NCI-H1048 (cell line): ENCODE measurements at places on chromosomes 11 and 22.
A peak's percentile ranks its signal among the peaks of the same experiment; 100 is the strongest.

- no peak for DNase-seq
Observed at GRCh38 chr11:115792903-115793302, 288.7 kb upstream of the CADM1 start.

DNA sequence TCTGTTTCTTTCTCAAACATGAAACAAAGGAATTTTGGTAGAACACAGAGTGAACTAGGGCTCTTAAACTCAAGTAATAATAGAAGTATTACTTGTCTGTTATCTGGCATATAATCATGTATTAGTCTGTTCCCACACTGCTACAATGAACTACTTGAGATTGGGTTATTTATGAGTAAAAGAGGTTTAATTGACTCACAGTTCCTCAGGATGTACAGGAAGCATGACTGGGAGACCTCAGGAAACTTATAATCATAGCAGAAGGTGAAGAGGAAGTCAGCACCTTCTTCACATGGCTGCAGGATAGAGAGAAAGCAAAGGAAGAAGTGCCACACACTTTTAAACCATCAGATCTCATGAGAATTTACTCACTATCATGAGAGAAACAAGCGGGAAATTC lies 273.4 kb downstream of the ETS1 start:
- no peak for DNase-seq

GRCh38 chr11:2533587-2534133 lies 88.9 kb downstream of the KCNQ1 start:
- DNase-seq, result no peak

GRCh38 chr11:61551634-61552033 lies 29.2 kb downstream of the SYT7 start:
- DNase-seq, result no peak

GRCh38 chr11:75594211-75594610 lies 32.2 kb downstream of the SERPINH1 start:
- DNase-seq, result no peak

DNA sequence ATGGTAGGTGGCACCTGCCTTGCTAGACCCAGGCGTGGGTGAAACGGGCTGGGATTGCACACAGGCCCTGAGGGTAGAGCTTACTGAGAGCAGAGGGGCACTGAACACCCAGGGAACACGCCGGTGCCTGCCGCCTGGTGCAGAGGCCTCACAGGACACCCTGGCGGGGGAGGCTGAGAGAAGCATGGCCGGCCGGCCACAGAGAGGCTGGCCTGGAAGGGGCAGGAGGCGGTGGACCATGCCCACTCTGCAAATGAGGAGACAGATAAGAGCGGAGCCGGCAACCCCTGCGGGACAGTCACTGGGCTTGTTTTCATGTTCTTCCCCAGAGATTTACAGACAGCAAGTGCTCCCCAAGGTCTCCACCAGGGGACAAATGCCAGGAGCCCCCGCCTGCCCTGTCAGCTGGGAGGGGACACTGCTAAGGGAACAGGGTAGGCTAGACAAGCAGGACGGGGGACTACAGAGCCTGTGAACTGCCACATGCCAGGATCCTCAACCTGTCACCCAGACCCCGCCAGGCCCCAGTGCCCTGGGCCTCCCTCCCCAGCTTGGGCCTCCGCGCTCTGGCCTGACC lies 38.5 kb upstream of the TCF20 start:
- no peak for DNase-seq

GRCh38 chr11:112298535-112298934 lies 37.9 kb upstream of the PLET1 start:
- no peak for DNase-seq

GRCh38 chr11:69358398-69359020 lies 64.6 kb downstream of the MYEOV start:
- DNase-seq, result no peak

DNA sequence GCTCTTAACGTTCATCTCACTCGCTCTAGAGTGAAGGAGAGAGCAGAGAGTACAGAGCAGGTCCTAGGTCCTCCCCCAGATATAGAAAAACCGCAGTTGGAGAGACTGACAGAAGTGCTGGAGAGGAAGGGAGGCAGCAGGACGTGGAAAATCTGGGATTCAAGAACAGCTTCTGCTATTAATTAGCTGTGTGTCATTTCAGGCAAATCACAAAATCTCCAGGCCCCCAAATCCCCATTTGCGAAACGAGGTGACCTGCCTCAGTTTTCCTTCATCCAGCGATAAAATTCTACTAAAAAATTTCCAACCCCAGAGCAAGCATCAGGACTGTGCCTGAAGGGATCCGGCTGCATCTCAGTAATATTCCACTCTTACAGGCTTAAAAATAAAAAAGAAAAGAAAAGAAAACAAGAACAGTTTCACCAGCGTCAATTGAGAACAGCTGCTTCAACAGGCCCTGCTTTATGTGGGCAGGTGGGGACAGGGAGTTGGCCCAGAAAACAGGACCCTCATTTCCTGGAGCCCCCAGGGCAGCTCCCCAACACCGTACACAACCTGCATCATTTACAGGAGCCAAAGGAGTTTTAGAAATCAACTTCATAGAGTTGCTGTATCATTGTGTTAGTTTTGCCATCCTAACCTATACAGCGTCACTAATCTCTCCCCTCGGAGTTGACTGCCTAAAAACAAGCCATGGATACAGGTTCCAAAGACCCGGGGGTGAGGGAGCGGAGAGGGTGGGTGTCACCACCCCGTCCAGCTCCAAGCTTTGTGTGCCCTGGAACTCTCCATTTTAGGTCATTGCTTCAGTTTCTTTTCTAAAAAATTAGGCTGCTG lies 2.3 kb upstream of the MALAT1 start:
- no peak for DNase-seq

GRCh38 chr11:73781303-73781702 lies 6.4 kb upstream of the MRPL48 start:
- no peak for DNase-seq

DNA sequence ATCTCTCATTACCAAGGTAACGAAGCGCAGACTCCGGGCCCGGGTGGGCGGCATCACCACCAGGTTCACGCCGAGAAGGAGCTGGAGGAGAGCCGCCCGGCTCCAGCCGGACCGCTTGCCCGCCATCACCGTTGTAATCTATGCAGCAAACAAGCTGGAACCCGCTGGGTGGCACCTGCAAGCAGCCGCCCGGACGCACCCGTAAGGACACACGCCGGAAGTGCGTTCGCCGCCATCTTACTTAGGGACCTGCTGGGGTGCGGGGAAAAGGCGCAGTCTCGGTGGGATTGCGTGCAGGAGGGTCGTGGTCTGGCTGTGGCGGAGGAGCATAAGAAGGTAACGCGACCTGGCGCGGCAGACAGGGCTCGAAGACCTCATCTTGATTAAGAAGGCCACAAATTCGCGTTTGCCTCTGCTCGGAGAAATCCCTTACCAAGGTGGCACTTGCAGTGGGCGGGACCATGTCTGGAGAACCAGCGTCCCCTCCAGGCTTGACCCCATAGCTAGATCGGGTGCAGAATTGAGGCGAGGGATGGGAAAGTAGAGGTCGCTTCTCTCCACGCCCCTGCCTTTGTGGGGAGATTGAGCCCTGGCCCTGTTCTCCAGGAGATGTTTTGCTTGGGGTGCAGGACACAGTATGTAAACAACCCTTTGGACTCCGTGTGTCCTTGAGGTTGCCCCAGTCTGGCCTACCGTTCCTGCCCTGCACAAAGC lies at the start of gene ACP2:
Gene ACP2 (minus strand): TSS at position 151 of the 714 bp plus-strand sequence. CDS start 25 bp downstream, at position 126.
- peak; percentile 48 for DNase-seq

DNA sequence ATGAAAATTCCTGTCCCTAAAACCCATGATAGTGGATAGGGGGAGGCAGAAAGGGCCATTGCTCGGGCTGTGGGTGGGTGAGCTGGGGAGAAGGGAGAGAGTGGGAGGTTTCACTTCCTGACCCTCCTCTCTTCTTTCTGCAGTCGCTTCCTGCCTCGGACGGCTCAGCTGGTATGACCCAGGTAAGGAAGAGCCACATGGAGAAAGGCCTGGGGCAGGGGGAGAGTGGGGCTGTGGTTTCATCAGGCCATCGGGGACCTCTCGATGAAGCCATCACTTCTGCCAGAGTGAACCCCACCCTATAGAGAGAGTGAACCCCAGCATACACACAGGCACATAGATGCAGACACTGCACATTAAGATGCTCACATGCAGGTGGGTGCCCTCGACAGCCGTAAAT lies 12.6 kb downstream of the CD5 start:
- no peak for DNase-seq

GRCh38 chr11:8650401-8650990 lies 32.0 kb downstream of the TRIM66 start:
- DNase-seq, result no peak

DNA sequence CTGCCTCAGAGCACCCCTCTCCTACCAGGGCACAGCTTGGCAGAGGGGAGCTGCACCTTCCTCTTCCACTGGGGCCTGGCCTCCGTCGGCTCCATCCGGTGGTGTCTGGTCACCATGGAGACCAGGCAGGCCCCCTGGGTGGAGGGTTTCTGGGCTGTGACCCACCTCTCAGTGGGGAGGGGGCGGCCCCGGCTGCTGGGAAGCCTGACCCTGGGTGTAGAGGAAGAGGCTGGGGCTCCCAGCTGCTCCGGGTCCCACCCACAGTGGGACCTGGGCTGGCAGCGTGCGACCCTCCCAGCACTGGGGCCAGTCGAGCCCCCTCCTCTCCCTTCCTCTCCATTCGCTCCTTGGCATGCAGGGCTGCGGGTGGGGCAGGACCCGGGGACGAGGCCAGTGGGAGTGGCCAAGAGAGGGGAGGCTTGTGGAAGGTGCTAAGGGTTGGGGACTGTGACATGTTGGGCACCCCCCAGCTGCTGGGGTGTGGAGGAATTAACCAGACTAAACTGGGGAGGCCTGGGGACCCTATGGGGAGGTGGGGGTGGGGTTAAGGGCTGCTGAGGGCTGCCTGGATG lies 46.8 kb downstream of the BRSK2 start:
- DNase-seq, result no peak

DNA sequence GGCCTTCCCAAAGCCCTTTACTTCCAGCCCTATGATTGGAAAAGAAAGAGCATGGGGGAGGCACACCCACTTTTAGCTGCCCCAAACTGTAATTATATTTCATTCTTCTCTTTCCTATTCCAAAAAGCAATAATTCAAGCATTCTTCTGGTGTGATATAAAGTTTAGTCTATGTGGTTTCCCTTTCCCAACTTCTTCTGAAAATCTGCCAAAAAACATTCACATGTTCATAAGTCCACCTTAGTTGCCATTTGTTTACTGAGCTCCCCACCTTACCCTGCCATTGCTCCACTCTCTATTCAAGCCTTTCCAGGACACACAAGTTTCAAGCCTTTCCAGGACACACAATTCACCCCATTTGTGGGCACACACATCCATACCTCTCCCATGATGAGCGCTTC lies 111.6 kb upstream of the BMAL1 start:
- no peak for DNase-seq

GRCh38 chr11:35160246-35160824 lies 21.4 kb downstream of the CD44 start:
- no peak for DNase-seq

DNA sequence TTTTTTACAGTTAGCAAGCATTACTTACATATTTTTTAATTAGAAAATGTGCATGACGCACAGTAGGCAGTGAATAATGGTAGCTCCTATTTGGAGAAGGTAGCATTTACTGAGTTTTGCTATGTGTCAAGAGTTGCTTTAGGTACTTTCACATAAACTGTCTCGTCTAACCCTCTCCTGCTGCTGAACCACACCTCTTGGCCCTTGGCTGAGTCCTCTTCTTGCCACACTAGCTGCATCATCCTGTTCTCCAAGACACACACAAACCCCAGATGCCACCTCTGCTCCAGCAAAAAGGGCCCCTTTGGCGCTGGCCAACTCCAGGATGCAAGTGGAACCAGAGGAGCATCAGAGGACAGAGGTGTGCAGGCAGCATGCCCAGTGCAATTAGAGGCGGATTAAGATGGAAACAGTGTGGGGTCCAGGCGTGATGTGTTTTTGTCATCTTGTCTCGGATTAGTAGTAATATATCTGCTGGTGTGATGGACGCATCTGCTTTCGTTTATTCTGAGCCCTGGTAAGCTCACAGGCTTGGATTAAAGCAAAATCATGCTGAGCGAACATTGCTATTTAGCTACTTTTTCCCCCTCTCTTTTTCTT lies 367.0 kb upstream of the CADM1 start:
- no peak for DNase-seq

DNA sequence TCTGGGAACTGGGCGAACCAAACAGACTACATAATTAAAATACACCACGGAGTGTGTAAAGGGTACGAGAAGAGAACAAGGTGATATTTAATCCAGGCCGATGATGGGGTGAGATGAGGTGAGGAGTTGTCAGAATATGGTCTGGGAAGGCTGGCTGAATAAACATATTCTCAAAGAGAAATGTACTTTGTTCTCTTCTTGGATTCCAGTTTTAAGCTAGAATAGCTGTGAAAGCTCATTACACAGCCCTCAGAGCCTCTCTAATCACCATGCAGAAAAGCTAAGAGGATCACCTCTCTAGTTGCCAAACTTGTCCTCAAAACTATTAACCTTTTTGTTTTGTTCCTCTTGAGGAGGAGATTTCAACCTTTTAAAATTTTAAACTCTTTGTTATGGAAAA lies 89.8 kb downstream of the ATG16L2 start:
- DNase-seq, result no peak

GRCh38 chr11:76234416-76235232 lies 28.3 kb upstream of the WNT11 start:
- no peak for DNase-seq

DNA sequence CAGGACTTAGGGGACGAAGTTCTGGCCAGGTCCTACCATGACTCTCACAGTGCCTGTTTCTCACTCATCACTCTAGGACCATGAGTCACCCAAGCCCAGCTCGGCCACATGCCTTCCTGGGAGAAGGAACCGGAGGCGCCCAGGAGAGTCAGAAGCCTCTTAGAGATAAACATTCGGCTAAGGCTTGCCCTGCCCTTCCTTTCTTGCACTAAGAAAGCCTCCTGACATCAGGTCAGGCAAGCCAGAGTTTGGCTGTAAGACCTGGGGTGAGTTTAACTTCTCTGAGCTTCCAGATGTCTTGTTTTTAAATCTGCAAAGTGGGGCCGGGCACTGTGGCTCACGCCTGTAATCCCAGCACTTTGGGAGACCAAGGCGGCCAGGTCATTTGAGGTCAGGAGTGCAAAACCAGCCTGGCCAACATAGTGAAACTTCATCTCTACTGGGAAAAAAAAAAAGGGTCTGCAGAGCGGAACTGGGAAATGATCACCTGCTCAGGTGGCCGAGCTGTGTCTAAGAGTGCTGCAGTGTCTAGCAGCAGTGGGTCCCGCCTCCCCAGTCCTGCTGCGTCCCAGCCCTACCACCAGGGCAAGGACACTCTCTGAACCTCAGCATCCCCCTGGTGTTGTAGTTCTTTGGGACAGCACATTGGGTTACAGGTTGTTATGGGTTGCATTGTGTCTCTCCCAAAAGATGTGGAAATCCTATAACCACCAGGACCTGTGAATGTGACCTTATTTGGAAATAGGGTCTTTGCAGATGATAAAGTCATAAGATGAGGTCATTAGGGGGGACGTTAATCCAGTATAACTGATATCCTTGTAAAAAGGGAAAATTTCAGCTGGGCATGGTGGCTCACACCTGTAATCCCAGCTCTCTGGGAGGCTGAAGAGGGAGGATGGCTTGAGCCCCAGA lies 1.8 kb upstream of the CARS1 start:
- no peak for DNase-seq

- peak; percentile 65 for DNase-seq
Observed at GRCh38 chr22:42649246-42650099, at the start of gene CYB5R3. Gene CYB5R3 (minus strand): TSS chr22:42649392. CDS start chr22:42649315, 77 bp downstream.
